ENCODE measurements at places on chromosomes 3 and 15.

DNA sequence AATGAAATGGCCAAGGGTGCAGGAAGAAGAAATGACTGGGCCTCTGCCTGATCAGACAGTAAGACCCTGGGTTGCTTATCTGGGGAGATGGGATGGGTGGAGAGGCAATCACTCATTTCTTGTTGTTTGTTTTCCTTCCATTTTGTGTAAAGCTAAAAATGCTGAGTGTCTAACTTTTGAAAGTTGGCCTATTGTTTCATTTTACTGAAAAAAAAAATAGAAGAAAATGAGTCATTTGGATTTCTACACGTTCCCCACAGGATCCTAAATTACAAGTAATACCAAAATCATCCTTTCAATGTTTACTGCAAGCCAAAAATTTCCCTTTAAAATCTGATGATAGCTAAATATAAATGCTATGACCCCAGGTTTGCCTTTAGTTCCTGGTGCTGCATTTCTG, 30.6 kb downstream of the PTX3 start:
- no peak for DNase-seq

GRCh38 chr15:88115486-88116152, 140.9 kb downstream of the NTRK3 start:
- DNase-seq = no peak

GRCh38 chr3:149274220-149274619, 52.6 kb upstream of the CP start:
- no peak for DNase-seq

DNA sequence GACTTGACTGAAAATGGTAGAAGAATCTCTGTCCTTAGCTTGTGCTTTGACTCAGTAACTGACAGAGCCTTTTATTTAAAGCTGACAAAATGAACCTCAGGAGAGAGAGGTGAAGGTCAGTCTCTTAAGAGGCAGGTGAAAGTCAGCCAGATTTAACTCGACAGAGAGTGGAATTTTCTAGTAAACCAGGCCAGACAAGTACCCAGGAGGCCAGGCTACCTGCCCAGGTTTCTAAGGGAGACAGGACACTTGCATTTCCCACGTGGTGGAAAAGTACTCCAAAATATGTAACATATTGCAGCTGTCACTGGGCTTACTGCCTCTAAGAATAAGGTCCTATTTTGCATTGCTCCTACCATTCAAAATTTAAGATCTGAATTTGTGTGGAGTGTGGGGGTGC, 167.9 kb downstream of the FMN1 start:
- no peak for DNase-seq

DNA sequence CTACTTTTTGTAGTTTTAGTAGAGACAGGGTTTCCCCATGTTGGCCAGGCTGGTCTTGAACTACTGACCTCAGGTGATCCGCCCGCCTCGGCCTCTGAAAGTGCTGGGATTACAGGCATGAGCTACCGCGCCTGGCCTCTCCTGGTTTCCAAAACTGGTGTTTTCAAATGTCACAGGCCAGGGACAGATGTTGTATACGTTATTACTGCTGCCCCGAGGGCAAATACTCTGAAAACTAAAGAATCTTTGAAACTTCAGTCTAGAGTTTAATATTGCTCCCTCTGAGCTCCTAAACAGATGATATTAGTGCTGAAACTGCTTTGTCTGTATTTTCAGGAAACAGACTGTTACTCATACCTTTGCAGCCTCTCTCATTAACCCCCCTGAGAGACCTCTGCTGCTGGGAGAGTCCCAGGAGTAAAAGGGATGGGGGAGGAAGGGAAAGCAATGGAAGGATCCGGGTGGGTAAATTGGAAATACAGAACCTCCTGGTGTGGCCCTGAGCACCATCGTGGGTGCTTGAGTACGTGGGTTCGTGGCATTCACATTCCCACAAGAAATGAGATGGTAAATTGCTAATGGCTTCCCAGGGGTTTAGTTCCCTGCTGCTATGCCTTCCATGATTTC, 96.3 kb upstream of the IGF1R start:
- DNase-seq = no peak

- DNase-seq = no peak
These were observed 102.0 kb downstream of the SST start for GRCh38 chr3:187568171-187568570.

DNA sequence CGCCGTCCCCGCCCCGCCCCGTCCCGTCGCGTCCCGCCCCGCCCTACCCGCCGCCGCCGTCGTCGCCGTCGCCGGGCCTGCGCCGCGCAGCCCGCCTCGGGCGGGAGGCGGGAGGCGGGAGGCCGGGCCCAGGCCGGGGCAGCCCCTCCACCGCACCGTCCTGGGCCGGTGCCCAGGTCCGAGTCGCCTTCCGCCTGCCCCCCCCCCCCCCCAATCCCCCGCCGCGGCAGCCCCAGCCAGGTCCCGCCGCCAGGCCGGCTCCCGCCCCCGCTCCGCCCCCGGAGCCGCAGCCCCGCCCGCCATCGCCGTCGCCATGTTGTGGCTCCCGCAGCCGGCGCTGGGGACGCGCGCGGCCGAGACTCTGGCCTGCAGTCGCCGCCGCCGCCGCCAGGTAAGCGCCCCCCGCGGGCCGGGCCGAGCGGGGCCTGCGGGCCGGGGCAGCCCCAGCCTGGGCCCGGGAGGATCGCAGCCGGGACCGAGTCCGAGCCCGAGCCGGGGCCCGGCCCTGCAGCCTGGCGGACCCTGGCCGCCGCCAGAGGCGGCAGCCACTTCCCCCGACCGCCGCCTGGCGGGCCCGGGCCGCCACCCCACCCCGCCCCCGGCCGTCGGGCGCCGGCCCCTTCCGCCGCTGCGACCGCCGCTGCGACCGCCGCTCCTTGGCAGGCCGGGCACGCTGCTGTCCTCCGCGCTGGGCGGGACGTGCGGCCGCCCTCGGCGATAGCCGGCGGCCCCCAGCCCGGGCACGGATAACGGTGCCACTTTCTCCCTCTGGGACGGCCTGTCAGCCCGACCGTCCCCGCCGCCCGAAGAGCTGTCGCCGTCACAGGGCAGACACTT, at the start of gene ZNF592:
ZNF592 (plus strand) TSS at position 319 of the 837 bp plus-strand sequence. CDS start 34,084 bp downstream, outside the sequence.
- peak; percentile 89 for DNase-seq

DNA sequence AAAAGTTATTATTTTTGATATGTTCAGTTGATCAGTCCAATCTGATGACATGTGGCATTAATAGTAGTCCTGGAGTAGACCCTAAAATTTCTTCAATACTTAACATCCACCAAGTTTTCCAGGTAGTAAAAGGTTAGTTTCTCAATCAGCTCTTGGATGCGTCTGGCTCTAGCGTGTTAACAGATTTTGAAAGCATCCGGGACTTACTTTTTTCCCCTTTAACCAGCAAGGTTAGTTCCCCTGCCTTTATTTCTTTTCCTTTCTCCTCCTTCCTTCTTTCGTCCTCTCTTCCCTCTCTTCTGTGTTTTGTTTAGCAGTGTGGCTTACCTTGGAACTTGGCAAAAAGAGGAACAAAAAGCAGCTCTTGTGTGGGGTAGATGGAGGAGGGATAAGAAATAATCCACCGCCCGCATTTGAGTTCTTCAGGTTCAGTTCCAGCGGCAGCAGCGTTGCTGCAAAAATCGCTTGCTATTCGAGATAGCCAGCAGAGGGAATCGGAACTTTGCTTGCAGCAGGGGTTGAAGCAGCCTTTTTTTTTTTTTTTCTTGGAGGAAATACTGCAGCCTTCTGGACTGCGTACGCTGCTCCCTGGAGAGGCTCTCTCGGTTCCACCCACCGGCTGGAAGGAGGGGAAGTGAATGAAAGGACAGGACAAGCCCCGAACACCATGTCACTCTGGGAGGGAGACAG, at the start of gene RBMS3:
RBMS3 (plus strand) TSS at position 668 of the 690 bp plus-strand sequence.
- peak; percentile 7 for DNase-seq

DNA sequence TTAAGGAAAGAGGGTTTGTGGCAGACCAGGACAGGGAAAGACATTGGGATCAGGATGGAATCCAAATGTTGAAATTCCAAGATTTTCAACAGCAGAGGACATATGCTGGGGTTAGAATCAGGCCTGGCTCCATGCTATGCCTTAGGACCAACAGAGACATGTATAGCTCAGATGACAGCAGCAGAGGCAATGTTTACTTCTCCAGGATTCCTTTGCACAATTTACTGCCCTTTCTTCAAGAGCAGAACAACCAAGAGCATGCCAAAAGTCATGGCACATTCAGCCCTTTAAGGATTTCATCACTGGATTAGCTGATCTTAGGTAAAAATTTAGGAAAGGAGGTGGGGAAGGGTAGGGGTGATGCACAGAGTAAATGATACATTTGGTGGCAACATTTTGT, 69.6 kb upstream of the GSK3B start:
- DNase-seq = no peak

- DNase-seq = no peak
These were observed 119.6 kb downstream of the GSK3B start for GRCh38 chr3:119974656-119975055.

- DNase-seq = no peak
These were observed 17.4 kb downstream of the PDHB start for GRCh38 chr3:58416191-58416590.

DNA sequence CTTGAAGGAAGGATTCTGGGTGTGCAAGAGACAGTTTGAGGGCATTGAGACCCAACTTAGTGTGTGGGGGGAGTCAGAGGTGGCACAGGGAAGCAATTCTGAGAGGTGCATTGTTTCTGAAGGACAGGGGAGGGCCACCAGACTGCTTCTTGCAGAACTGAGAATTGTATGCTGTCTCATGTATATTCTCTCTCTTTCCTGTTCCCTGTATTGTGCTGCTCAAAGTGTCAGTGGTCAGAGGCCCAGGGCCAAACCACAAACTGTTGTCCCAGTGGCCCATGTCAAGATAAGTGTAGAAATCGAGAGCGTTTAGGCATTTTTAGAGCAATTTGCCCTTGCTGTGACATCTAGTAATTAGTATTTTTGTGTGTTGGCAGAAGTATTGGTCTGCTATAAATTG, 567.1 kb downstream of the EDEM1 start:
- DNase-seq = no peak

DNA sequence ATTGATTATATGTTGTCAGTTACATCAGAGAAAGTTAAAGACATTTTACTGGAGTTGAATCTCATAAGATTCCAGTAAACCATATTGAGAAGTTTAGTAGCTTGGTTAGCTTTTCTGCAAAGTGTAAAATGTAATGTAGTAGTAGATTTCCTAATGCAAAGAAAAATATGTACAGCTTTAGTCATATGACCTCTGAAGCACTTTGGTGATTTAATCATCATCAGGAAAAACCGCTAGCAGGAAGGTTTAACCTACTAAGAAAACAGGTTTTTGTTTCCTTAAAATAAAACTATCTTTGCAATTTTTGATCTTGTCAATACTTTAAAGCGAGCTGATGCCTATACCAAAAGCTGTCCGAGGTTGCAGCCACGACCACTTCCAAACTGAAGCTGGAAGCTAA, 364.6 kb upstream of the ZNF385D start:
- DNase-seq = no peak

GRCh38 chr3:74564560-74564959, 49.9 kb downstream of the CNTN3 start:
- no peak for DNase-seq

DNA sequence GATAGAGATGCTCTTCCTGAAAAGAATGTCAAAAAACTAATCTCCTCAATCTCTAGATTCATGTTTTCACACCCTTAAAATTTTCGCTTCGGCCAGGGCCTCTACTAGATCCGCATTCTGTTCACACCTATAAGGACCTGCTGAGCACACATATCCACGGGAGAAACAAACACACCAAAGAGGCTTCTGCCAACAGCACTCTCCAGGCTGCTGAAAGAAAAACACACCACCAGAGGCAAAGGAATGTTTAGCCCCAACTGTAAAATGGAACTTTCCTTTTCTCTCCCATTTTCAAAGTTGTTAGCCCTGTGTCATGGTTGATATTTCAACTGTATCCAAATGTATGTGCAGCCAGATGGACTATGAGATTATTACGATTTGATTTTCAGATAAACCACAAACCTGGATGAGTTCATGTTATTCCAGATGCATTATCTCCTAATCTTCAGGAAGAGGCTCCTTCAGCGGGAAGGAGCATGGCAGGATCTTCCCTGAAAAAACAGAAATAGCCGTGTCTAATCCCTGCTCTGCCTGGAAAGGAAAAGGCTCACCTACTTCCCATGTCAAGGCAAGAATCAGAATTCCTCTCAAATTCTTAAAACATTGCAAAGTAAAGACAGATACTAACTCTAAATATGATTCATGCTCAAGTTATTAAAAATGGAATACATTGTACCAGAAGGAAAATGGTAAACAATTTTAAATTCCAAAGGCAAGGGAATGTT, 442.7 kb upstream of the NR2F2 start:
- DNase-seq = no peak

GRCh38 chr3:134892761-134893160, 97.7 kb downstream of the EPHB1 start:
- DNase-seq = no peak

DNA sequence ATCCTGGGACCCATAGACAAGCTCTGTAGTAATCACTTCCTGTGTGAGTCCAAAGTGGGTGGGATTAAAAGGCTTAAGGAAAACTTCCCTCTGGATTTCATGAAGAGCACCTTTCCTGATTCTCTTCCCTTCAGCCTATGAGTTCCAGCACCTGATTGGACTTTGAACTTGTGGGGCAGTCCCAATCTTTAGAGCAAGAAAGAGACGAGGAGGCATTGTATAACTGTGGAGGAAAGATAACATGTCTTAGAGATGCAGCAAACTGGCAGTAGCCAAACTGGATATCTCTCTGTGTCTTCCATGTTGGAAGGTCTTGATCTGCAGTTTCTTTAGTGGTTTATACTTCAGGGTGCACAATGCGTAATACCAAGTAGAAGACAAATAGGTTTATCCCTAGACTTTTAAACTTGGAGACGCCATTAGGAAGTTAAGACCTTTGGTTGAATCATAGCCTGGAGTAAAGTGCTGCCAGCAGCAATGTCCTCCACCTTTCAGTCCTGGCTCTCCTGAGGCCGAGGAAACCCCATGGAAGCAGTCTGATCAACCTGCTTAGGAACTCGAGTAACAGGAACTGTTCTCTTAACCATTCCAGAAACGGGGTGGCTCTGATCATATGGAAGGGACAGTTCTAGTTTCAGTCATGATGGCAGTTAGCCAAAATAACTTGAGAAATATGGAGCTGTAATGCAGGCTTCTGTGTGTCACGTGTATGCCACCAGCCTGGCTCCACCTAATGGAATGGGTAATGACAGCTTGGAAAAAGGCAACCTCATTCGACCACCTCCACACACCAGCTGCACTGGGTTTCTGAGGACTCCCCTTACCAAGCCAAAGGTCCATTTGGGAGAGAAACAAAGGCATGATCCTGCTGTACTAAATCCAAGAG, 4.7 kb downstream of the EIF1B start:
- DNase-seq = no peak

- DNase-seq = no peak
These were observed 13.5 kb downstream of the SLCO3A1 start for GRCh38 chr15:91866971-91867372.

DNA sequence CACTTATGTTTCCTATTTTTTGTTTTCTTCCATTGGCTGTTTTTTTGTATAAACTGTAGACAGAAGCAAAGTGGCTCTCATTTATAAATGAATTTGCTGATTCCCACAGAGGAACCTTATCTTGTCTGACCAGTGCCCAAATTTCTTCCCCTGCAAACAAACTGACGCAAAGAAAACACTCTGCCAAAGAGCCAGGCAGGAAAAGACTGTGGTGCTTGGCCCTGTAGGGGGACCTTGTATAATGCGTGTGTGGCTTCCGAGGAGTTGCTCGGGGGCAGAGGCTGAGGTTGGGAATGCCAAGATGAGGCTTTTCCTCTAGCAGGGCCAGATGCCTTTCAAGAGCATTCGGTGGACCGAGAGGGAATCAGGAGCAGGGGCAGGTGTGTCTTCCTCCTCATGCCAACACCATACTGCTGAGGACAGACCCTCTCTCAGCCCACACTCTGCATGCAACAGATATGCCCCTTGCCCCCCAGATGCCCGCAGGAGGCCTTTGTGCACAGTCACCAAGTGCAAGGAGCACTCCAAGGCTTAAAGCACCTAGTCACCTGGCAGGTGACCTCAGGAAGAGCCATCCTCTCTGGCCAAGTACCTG, 104.3 kb upstream of the ABHD17C start:
- DNase-seq = no peak
